MCF 10A (cell line): ENCODE measurements at places on chromosomes 13 and 19. TPM values are rescaled to one million over a fixed set of nuclear protein-coding genes. Genes with fewer than 3 reads are reported as not detected.
A peak's percentile ranks its signal among the peaks of the same experiment; 100 is the strongest.

Gene C19orf67
- total RNA-seq = not detected in 2 replicates

Gene CD79A
- total RNA-seq = not detected in 2 replicates

- DNase-seq = peak; percentile 37
Observed at GRCh38 chr19:55641426-55642152, 787 bp downstream of the ZNF580 start.

- no peak for DNase-seq
Observed at GRCh38 chr13:24106429-24106828, 54.1 kb upstream of the SPATA13 start.
